ENCODE measurements at places on chromosomes 1 and 21.

GRCh38 chr1:170321113-170321512, 175.4 kb downstream of the NTMT2 start:
- no peak for DNase-seq

DNA sequence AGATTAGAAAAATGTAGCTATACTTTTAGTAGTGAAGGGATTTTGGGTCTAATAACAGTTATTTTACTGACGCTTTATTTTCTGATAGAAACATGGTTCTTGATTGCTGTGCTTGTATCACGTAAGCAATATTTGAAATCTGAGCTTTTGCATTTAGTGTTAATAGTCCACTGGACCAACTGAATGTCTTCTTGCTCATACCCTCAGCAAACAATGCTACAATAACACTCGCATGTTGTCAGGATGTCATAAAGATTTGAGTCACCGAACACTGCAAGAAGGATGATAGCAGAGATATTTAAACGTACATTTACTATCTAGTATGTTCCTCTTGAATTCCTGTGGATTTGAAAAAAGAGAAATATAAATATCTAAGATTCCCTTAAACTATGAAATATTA, 7.5 kb downstream of the DYRK1A start:
- no peak for DNase-seq

- DNase-seq, result no peak
Observed at GRCh38 chr1:21775985-21776562, 6.9 kb downstream of the USP48 start.

- DNase-seq, result no peak
Observed at GRCh38 chr1:30741239-30741894, 16.2 kb downstream of the LAPTM5 start.

Data from CD4-positive, alpha-beta T cell treated with Interleukin-6 at 100 ng/mL for 8 hours (primary cell).